ENCODE measurements at places on chromosomes 3 and 15.
A peak's percentile ranks its signal among the peaks of the same experiment; 100 is the strongest.

GRCh38 chr15:94029495-94029894 lies 201.9 kb upstream of the MCTP2 start:
- DNase-seq: no peak

DNA sequence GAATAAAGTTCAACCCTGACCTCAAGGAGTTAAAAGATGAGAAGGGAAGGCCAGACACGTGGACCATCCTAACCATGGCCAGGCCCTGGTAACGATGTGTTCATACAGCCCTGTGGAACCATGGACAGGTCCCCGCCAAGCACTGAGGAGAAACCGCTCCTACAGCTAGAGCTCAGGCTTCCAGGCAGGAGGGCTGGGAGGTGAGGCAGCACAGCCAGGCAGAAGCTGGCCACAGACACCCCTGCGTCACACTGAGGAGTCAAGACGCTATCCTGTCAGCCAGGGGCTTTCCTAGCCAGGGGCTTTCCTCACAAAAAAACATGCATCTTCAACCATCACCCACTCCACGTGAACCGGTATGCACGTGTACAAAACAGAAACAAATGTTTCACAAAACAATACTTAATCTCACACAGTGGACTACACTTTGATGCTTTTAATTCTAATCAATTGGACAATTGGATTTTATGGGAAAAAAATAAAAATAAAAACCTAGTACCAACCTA lies 73.2 kb downstream of the TBC1D2B start:
- no peak for DNase-seq

- DNase-seq: no peak
These were observed 105.3 kb upstream of the UBE3A start for GRCh38 chr15:25544076-25544475.

DNA sequence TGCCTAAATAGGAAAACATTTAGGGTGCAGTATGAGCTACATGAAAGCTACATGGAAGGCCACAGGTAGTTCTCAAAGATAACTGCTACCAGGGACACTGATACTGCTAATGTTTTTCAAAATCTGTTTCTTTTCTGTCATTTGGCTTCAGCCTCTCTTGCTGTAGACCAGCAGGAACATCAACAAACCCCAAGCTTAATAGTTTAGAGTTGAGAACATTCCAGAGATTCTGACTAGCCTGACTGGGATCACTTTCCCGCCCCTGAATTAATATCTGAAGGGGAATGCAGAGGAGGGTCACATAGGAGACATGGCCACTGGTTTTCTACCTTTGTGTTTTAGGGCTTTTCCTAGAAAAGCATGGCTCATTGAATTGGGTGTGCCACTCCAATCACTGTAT lies 16.9 kb upstream of the C3orf38 start:
- no peak for DNase-seq

- DNase-seq: no peak
These were observed 139.4 kb downstream of the NECTIN3 start for GRCh38 chr3:111210866-111211564.

DNA sequence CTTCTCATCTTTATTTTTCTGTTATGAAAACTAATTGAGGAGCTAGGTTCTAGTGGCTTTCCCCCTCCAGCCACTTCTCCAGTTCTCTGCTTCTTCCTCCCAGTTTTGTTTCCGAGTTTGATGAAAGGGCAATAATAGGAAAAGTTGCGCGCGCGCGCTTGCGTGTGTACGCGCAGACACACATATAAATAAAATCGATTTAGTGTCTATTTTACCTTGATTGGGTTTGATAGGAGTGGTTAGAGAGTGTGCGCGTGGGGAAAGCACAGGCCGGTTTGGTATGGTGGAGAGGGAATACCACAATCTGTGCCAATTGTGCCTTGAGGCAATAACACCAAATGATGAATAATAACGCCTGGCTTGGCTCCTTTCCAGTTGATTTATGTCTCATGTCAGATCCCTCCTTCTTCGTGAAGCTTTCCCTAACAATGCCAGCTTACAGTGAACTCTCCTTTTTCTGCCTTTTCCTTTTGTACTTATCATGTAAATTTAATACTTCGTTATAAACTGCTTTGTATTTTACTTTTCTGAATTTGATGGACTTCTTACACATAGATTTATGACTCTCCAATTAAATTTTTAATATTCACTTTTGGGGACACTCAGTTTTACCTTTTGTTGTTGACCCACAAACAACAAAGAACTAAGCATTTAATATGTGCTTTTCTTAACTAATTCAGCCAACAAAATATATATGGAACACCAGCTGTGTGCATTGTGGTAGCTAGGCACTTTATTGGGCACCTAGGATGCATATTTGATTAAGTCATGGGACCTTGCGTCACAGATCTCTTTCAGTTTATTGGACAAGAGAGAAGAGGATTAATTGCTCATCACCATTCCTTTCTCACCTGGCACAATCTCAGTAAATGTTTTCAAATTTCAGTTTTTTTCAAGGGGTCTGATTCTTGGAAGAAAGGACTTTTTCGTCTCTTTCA lies 1.7 kb downstream of the TIPARP start:
- peak; percentile 12 for DNase-seq

DNA sequence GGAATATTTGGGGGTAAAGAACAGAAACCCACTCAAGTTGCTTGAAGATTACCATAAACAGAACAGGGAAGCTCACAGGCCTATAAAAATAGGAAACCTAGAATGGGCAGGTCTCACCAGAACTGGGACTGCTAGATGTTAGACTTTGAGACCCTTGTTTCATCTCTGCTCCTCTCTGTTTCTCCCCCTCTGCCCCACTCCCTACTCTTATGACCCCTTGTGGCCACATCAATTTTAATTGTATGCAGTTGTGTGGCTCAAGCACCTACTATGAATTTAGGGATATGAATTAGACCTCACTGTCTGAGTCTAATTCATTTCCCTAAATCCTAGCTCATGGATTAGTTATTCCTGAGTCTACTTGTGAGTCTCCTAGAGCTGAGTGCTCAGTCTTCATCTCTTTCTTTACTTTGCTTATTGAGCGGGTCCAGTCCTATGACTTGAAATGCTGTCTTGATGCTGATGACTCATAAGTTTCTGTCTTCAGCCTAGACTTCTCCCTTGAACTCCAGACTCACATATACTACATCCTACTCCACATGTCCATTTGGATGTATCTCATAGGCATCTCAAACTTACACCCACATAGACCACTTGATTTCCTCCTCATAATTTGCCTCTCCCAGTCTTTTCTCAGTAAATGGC lies 78.7 kb downstream of the ITPR1 start:
- DNase-seq: no peak

DNA sequence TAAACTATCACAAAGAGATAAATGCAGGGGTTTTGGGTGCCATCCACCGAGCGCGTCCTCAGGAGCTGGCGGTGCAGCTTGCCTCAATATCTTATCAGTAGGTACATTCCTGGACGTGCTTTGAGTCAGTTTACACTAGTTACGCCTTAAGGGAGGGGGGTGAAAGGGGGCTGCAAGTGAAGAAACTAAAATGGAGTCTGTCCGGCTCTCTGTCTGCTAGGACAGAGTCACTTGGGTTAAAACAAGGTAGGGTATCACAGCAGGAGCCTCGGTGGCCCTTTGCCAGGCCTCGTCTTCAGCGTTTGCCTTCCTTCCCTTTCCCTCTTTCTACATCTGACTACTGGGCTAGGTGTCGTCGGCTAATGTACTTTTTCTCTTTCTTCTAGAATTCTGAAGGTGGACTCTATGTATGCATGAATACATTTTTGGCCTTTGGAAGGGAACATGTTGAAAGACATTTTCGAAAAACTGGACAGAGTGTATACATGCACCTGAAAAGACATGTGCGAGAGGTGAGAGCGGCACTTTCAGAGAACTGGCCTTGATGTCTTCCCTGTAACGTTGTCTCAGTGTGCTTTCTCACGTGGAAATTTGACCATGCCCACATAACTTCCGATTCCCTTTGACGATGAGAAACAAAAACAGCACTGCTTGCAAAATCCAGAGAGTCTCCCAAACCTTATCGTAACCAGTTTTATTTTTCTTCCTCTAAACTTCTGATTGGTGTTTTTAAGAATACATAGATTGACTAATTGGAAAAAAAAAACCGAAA lies 28.8 kb downstream of the USP13 start:
- no peak for DNase-seq

- DNase-seq: no peak
These were observed 69.4 kb downstream of the OSBPL10 start for GRCh38 chr3:31911643-31912042.

- no peak for DNase-seq
These were observed 16.1 kb downstream of the NDN start for GRCh38 chr15:23670970-23671369.

- DNase-seq: no peak
These were observed 6.4 kb downstream of the AAGAB start for GRCh38 chr15:67248011-67248505.

DNA sequence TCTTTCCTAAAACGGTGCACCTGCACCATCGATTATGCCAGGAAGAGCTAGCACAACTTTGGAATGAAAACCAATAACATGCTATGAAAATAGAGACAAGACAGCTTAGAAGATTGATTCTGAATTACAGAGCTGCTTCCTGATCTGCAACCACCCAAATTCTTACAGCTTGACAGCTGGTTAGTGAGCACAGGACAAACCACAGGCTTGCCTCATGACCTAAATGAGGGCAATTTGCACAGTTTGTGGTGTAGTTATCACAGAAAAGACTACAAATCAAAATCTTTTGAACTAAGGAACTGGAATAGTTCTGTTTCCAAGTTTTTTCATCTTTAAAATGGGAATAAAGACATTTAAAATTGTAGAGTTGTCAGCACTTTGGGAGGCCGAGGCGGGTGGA lies 533.5 kb downstream of the NAALADL2 start:
- DNase-seq: no peak

- DNase-seq: no peak
These were observed 675 bp downstream of the TSEN2 start for GRCh38 chr3:12484983-12485327.

- DNase-seq: peak; percentile 39
These were observed 836 bp upstream of the AKAP13 start for GRCh38 chr15:85379403-85380131.

- DNase-seq: no peak
These were observed 25.8 kb downstream of the ALS2CL start for GRCh38 chr3:46667657-46668056.

GRCh38 chr3:183653209-183654064 lies 18.0 kb downstream of the KLHL24 start:
- no peak for DNase-seq

DNA sequence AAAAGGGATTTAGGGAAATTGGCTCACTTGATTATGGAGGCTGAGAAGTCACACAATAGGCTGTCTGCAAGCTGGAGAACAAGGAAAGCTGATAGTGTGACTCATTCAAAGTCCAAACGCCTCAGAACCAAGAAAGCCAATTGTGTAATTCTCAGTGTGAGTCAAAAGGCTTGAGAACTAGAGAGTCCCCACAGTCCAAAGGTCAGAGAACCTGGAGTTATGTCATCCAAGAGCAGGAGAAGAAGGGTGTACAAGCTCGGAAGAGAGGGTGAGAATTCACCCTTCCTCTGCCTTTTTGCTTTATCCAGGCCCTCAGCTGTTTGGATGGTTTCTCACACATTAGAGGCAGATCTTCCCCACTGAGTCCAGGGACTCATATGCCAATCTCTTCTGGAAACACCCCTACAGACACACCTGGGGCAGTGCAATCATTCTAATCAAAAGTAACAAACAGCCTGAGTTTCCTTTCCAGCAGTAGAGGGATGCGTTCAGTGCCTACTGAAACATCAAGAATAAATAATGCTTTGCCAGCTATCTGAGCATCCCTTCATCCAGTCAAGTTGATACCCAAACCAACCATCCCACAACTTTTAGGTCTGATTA lies 271.5 kb downstream of the SATB1 start:
- no peak for DNase-seq

GRCh38 chr3:159499031-159499793 lies 489.4 kb upstream of the IL12A start:
- DNase-seq: no peak

DNA sequence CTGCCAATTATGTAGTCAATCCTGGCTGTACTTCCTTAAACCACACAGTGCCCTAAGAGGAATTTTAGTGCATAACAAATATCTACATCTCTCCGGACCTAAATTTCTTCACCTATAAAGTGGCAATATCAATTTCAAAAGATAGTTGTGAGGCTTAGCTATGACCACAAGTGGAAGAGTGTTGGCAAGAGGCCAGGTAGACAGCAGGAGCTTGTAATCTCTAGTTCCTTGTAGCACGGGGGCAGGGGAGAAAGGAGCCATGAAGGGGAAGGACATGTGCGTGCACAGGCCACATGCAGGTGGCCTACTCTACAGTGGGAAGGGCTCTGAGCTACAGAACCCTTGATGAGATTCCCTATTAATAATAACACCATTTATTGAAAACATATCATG lies 269.7 kb downstream of the ABHD5 start:
- no peak for DNase-seq

GRCh38 chr15:63449731-63450130 lies 54.7 kb upstream of the USP3 start:
- DNase-seq: no peak

DNA sequence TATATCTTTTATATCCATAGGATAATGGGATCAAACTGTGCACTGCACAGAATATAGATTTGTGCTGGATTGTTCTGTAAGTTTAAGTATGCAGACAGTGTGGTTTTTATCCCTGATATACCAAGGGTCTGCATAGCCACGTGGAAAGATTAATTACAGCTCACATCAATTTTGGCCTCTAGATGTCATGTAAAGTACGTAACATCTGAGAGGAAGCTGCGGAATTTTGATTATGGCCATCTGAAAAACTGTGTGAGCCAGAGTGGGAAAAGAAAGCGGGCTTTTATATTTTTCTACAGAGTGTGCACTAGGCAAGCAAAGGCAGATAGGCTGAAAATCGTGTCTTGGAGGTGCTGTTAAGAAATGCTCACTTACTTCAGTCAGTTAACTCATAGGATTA lies 562.7 kb downstream of the GBE1 start:
- DNase-seq: no peak

- DNase-seq: no peak
These were observed 32.0 kb upstream of the SEMA6D start for GRCh38 chr15:47685141-47685870.

GRCh38 chr3:46987319-46987742 lies 7.9 kb downstream of the NBEAL2 start:
- DNase-seq: no peak

GRCh38 chr15:49883121-49883520 lies 235.9 kb downstream of the ATP8B4 start:
- DNase-seq: no peak

DNA sequence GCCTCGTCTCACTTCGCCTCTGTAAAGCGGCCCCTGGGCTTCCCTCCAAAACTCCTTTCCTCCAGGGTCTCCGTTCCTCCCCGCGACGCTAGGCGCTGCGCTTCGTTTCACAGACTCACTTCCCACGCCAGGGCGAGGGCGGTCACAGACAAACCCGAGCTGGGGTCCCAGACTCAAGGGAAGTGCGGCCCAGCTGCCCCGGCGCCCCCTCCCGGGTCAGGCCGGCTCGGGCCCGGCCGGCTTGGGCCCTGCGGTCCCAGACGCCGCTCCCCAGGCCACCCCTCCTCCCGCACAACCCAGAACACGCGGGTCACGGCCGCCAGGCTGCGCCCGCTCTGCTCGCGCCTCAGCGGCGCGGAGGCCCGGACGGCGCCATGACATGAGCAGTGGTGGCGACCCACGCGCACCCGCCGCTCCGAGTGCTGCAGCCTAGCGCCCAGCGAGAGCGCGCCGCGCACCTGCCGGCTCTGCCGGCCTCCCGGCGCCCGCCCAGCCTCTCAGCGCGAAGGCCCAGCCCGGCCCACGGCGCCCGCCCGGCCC lies 547 bp downstream of the NUP210 start:
- DNase-seq: peak; percentile 57
